ENCODE measurements at places on chromosomes 7 and 10.
A peak's percentile ranks its signal among the peaks of the same experiment; 100 is the strongest.

- DNase-seq: no peak
Measured at GRCh38 chr7:116324582-116324981, 114.2 kb downstream of the TES start.

DNA sequence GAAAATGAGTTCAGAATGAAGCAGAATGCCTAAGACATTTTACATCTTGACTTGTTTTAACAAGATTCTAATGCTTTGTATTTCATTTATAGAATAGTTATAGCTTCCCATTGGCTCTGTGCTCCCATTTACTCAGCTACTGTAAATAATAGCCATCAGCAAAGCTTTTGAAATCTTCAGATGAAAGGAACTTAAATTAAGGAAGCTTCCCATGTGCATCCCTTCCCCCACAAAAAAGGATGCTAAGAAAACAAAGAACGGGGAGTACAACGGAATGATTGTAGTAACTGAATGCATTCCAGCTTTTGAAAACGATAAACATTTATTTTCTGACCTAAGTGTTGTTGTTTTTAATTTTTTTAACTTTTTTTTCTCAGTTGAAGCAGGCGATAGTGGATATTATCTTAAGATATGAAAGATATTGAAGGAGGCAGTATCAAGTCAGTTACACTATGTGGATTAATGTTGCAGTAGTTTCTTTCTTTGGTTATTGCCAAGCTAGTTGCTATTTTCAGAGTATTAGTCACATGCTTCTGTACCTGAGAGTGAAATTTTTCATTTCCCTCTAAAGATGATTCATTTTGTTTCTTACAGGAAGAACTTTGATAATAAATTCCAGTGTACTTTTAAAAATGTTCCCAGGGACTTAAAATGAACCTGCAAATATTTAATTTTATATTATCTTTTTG lies 129.2 kb downstream of the KCND2 start:
- no peak for DNase-seq

DNA sequence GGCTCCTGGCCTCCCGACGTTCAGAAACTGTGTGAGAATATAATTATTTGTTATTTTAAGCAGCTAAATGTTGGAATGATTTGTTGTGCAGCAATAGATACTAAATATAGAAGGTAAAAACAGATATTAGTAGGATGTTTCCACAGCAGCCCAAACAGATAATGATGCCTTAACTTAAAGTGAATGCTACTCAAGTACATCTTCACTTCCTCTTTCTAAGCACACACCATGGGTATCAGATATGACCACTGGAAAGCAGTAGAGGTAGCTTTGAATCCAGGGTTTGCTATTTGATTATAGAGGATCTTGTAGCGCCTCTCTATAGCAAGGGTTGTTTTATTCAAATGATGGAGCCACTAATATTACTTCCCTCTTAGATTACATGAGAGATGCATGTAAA lies 38.2 kb upstream of the BET1 start:
- DNase-seq: no peak

- DNase-seq: no peak
Measured at GRCh38 chr10:75245354-75246250, 9.8 kb upstream of the COMTD1 start.

- no peak for DNase-seq
Measured at GRCh38 chr10:131022369-131022768, 289.2 kb downstream of the TCERG1L start.

DNA sequence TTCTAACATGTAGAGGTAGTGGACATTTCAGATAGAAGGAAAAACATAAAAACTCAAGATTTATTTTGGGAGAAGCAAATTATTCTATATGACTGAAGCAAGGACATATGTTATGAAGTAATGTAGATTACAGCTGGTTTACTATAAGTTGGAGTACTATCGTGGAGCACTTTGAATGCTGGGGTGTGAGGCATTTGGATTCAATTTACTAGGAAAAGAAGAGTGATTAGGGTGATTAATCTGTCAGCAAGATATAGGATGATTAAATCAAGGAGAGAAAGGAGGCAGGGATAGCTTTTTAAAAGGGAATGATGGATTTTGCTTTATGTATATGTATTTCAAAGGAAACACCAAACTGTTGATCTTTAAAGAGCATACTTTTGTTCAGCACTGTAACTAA lies 318.4 kb upstream of the KAT6B start:
- DNase-seq: no peak

DNA sequence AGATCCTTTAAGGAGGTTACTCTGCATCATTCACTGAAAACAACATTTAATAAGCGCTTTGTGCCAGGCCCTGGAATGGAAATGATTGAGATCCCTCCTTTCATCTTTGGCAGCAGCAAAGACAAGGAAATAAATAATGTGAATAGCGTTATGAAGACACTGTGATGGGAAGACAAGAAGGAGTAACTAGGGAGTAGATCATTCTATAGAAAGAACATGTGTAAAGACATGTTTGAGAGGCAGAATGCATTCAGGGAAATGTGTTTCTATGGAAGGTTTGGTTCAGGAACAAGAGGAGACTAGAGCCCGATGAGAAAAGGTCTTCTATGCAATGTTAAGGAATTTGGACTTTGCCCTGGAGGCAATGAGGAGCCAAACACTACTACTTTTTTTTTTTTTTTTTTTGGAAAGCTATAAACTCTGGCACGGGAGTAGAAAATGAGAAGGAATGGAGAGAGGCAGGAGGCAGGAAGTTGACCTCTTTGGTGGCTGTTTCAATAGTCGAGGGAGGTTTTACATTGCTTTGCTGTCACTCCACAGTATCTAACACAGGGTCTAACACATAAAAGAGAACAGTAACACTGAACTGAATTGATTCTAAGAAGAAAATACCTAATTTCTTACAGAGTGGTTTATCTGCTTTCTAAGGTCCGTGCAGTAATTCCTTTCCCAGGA lies 44.9 kb downstream of the SMURF1 start:
- DNase-seq: peak; percentile 63

GRCh38 chr10:75283078-75283670 lies 47.4 kb upstream of the COMTD1 start:
- peak; percentile 31 for DNase-seq

DNA sequence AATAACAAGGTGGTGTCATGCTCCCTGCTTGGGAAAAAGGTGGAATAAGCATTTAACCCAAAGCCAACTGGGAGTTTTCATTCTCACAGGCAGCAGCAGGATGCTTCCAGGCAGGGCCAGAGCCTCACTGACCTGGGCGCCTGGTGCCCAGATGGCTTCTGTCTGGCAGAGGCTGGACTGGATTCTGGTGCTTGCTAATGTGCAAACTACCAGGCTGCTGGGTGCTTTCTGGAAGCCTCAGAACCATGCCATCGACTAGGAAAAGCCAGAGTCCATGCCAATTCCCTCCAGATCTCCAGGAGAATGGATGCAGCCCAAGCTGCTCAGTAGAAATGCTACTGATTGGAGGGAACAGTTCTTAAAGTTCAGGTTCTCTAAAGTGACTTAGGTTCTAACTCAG lies 36.2 kb downstream of the VIPR2 start:
- no peak for DNase-seq

- DNase-seq: peak; percentile 89
Measured at GRCh38 chr7:106792233-106792926, 72.7 kb upstream of the PIK3CG start.

GRCh38 chr10:120437541-120437940 lies 19.5 kb upstream of the PLPP4 start:
- DNase-seq: no peak

- no peak for DNase-seq
Measured at GRCh38 chr7:25261545-25262140, 33.4 kb upstream of the NPVF start.
